Cardiac septum (tissue), 1 donor: ENCODE measurements at places on chromosomes 2 and 18. TPM values are rescaled to one million over a fixed set of nuclear protein-coding genes. Genes with fewer than 3 reads are reported as not detected.

The INPP5D gene
- total RNA-seq = 6.2 TPM

The FAHD2B gene
- total RNA-seq = 19.3 TPM

The SLC66A2 gene
- total RNA-seq = 23.5 TPM

The DYSF gene
- 82.8 TPM for total RNA-seq

The UCN gene
- total RNA-seq = 2.1 TPM

The CFAP65 gene
- not detected for total RNA-seq

The RAB27B gene
- 0.08 TPM for total RNA-seq

The TMEM200C gene
- 1.0 TPM for total RNA-seq

The EGR4 gene
- not detected for total RNA-seq

The UGT1A10 gene
- total RNA-seq = not detected

The POU3F3 gene
- 0.11 TPM for total RNA-seq

DNA sequence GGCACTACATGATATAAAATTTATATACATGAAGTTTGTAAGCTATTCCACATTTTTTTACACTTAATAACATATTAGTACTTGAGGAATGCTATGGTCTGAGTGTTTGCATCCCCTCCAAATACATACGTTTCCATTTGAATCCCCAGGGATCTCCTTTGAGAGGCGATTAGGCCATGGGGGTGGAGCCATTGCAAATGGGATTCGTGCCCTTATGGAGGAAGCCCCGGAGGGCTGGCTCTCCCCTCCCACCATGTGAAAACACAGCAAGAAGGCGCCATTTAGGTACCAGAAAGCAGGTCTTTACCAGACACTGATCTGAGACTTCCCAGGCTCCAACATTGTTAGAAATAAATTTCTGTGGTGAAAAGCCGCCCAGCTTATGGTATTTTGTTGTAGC lies 20.8 kb upstream of the MBP start:
- no peak for DNase-seq

- DNase-seq = no peak
These were observed 270.0 kb upstream of the CDH19 start for GRCh38 chr18:66873899-66874298.

DNA sequence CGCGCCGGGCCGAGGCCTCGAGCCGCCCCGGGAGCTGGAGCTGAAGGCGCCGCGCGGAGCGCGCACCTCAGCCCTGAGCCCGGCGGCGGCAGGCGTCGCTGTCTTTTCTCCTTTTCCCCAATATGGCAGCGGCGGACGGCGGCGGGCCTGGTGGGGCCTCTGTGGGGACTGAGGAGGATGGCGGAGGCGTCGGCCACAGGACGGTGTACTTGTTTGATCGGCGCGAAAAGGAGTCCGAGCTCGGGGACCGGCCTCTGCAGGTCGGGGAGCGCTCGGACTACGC lies 369 bp downstream of the SMCHD1 start:
- no peak for DNase-seq

- DNase-seq = no peak
These were observed 36.5 kb upstream of the RFX8 start for GRCh38 chr2:101511381-101511780.

- DNase-seq = no peak
These were observed 294.0 kb downstream of the PLCL1 start for GRCh38 chr2:198098386-198098785.

DNA sequence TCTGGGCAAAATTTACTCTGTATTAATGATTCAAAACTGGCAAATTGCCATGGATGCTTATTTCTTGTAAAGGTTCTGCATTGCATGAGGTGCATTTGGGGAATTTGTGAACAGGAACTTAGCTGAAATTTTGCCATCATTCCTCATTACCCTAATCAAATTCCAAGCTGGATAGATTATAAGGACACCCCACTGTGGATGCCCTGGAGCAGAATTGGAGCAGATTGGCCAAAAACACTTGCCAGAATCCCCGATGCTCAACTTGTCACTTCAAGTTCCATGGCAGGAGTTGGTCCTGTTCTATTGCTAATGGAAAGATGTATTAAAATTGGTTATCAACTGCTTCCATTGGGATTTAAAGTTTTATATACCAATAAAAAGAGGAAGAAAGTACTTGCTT lies 237.9 kb downstream of the CCDC102B start:
- DNase-seq = no peak

DNA sequence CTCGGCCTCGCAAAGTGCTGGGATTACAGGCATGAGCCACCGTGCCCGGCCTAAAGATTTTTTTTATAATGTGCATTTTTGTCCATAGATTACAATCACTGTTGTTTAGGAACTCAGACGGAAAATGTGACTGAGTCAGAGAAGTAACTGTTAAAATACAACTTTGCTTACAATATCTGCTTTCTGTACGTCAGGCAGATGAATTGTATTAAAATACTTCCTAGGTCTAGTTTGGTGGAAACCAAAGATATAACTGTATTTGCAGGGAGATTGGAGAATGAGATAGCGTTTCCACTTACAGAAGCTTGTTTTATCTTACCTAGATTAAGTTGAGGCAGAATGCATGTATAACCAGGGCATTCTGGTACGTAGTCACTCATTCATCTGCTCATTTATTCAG lies 36.7 kb downstream of the ASAP2 start:
- DNase-seq = no peak

DNA sequence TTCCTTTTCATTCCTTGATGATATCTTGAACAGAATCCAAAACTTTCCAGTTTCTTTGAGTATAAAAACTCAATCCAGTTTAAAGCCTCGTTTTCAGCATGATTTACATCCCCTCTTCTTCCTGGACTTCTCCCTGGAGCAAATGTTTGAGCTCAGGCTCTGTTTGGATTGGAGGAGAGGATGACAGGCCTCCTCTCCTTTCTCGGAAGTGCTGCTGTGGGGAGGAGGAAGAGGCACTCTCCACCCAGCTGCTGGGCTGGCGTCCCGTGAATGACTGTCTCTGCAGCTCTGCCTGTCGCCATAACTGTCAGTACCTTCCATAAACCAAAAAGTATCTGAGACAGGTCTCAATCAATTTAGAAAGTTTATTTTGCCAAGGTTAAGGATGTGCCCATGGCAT lies 238.2 kb upstream of the AGAP1 start:
- DNase-seq = no peak

DNA sequence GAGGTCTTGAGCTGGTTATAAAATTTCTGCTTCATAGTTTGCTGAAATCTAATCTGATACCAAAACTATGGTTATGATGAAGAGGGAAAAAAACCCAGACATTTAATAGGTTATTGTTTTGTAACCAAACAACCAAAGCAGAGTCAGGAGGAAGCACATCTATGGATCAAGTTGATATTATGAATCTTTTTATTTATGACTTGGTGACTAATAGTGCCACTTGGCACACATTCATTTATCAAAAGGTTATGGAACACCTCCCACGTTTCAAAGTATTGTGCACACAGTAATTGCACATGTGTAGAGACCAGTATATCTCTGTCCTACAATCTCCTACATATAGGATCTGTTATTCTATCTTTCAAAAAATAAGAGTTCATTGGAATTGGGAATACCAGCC lies 93.0 kb downstream of the DPP4 start:
- DNase-seq = no peak

DNA sequence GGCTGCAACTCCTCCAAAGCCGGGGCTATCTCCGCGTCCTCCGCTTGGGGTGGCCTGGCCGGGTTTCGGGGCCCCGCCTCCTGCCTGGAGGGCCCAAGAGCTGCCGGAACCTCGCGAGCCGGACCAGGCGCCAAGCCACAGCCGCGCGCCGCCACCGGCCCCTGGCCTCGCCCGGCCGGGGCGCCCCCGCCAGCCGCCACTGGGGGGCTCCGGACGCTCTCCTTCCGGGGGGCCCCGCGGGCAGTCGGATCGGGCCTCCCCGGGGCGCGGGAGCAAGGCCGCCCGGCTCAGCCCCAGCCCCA lies 17.4 kb upstream of the HAAO start:
- DNase-seq = peak; percentile 94

DNA sequence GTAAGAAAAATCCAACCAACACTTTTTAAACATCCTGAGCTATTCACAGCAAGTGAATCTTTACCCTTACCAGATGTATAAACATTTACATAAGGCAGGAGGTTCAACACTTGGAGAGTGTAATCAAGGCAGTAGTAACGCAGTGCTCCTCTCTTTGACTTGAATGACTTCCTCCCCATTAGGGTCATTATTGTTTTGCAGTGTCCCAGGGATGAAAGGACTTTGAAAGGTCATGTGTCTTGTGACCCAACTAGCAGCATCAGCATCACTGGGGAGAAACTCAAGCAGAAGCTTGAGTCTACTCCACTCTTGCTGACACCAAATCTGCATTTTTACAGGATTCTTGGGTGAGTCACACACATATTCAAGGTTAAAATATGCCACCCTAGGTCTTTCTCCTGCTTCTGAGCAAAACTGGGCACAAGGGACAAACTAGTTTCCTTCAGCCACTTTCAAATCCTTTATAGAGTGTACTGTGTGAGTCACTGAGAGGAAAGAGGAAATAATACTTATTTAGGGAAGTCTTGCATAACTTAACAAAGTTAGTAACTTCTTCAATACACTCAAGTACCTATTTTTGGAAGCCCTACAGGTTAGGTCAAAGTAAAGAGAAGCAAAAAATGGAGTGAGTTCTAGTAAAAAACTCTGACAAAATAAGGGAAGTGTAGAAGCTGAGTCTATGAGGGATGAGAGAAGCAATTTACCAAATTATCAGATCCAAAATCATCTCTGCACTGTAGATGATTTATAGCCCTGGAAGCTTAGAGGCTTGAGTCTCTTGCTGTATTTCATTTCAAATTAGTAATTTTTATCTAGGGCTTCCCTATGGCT lies 51.0 kb upstream of the EML4 start:
- DNase-seq = no peak

DNA sequence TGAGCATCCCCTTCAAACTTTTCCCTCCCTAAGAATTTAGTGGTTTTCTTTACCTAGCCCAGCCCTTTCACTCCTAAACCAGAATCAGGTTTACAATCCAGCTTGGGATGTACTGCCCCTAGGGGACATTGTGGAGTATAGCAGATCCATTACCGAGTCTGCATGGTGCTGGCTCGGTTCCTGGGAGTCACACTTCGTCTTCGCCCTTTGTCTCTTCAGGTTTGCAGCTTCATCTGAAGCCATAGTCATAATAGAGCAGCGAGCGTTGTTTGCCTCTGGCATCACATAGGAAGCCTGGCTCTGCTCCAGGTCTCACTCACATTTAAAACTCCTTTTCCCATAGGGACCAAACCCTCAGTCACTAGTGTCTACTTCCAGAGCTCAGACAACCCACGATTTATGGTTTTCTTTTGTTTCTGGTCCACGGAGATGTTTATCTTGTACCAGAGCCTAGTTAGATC lies 16.8 kb upstream of the LYPD6 start:
- DNase-seq = no peak

GRCh38 chr2:237500681-237501424 lies 13.8 kb downstream of the MLPH start:
- peak; percentile 69 for DNase-seq

- DNase-seq = peak; percentile 69
These were observed 124.2 kb downstream of the NFATC1 start for GRCh38 chr18:79519751-79520477.

GRCh38 chr2:43174368-43174916 lies 52.0 kb downstream of the ZFP36L2 start:
- DNase-seq = peak; percentile 85

- no peak for DNase-seq
These were observed 58.2 kb downstream of the GLI2 start for GRCh38 chr2:120793682-120794403.

DNA sequence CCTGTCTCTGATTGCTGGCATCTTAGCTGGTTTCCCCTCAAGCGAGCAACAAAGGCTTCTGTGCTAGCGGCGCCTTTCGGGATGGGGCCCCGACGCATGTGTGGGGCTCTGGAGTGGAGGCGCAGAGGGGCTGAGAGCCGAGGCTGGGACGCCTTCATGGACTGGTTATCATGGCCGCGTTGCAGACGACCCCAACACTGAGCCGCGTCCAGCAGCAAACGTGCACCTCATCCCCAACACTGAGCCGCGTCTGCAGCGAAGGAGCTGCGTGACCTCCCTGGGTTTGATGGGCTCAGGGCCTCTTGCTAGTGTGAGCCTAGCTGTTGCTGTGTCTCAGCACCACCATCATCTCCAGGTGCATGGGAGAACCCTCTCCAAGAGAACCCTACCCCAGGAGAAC lies 123.7 kb upstream of the CTDP1 start:
- DNase-seq = peak; percentile 62

DNA sequence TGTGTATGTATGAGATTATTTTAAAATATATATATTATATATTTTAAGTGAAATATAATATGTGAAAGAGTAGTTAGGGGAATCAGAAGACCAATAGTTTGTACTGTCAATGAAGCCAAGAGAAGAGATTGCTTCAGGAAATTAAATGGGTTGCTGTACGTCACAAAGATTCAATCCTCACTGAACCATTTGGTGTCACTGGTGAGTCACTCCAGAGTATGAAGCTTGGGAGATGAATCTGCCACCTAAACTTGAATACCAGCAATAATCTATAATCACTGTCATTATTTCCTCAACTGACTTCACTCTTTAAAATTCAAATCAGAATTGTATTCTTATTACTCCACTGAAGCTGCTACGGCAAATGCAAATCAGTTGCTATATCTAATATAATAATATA lies 41.9 kb upstream of the SCN9A start:
- DNase-seq = no peak

- DNase-seq = no peak
These were observed 2109.9 kb upstream of the PIK3C3 start for GRCh38 chr18:39845106-39845505.

GRCh38 chr2:23777826-23778225 lies 149.1 kb downstream of the ATAD2B start:
- no peak for DNase-seq

DNA sequence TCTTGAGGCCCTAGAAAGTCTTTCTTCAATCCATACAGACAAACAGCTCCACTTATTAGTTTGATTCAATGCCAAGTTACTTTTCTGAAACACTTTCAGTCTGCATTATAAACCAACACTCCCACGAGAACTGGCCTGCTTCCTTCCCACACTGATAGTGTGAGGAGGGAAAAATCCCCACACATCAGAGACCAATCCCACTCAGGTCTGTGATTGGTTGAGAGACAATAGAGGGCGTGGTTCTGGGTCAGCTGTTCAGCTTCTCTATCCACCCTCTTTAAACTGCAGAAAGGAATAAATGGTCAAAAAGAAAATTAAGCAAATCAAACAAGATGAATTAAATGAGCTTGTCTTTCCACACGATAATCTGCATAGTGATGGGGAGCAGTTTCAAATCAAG lies 152.5 kb downstream of the NRP2 start:
- DNase-seq = no peak

DNA sequence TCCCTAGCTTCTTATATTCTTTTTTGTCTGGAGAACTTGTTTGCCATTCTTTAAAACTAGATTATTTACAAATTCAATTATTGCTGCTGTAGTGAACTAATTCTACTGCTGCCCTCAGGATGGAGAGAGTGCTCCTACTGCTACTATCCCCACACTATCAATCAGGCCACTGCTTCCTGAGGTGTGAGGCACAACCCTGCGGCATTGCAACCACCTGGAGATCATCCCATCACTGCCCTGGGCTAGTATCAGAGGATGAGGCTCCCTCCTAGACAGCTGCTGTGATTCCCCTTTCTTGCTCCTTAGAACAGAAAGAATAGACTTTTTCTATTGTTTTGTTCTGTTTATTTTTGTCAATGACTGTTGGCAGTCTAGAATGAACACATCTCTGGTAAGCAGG lies 146.6 kb downstream of the CDH19 start:
- DNase-seq = no peak
